ENCODE measurements at places on chromosomes 4 and X. TPM values are rescaled to one million over a fixed set of nuclear protein-coding genes. Genes with fewer than 3 reads are reported as not detected.

Gene DDX3X
- total RNA-seq: 256 TPM

Gene GPRIN3
- 6.0 TPM for total RNA-seq

Gene TECRL
- not detected for total RNA-seq

Gene NKX6-1
- not detected for total RNA-seq

Gene PGM2
- 36.8 TPM for total RNA-seq

Gene MAB21L2
- total RNA-seq: 493 TPM

Gene FOXP3
- not detected for total RNA-seq

Gene PNMA6A
- 2.6 TPM for total RNA-seq

Gene SPON2
- 19.6 TPM for total RNA-seq

Gene HSFX1
- total RNA-seq: 2.2 TPM

GRCh38 chr4:86048426-86048825, 311.4 kb downstream of the MAPK10 start:
- DNase-seq: no peak

- DNase-seq: no peak
Observed at GRCh38 chr4:138222046-138222445, 20.1 kb downstream of the SLC7A11 start.

GRCh38 chrX:104211187-104211586, 43.5 kb downstream of the ESX1 start:
- DNase-seq: no peak

DNA sequence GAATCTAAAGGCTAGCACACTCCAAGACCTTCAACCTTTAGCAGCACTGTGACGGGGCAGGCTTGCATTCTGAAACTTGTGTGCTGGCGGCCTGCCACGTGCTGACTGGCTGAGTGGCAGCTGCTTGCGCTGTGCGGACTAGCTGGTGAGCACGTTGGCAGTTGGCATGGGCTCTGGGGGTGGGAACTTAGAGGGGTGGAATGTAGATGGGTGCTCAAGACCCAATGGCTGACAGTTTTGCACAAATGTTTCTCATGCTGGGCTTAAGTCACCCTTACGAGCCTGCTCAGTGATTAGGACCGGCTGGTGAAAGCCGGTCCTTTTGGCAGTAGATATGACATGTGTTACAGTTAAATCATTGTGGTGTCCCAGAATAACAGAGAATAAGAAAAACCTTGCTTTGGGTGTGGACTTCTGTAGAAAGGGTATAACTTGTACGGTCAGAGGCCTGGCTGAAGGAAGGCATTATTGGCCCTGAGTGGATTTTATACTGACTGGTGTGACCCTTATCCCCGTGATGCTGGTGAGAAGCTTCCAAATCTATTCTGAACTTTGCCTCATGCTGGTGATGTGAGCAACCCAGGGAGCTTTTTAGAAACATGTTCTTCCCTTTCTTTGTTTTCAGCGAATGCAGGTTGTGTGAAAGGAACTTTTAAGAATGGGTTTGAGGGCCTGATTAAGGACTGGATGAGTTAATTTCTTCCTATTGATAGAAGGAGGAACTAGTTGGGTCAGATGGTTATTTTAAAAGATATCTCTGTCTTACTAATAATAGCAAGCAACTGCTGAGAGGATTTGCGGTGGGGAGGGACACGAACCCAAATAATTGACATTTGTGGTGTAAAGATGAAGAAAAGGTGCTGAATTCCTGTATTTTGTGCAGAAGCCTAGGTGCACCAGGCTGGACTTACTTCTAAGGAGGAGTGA, 107.4 kb upstream of the SLC4A4 start:
- peak; percentile 86 for DNase-seq

DNA sequence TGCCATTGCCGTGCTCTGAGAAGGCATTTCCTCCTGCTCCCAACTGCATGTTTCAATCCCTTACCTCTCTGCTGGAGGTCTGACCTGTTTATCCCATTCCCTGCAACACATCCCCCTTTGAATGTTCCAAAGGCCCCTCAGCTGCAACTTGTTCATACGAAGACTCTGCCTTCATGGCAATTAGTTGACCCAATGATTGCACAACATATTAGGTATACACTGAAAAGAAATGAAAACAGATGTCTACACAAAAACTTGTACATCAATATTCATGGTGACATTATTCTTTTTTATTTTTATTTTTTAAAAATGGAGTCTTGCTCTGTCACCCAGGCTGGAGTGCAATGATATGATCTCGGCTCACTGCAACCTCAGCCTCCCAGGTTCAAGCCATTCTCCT, 54.9 kb upstream of the STX18 start:
- DNase-seq: no peak

- no peak for DNase-seq
Observed at GRCh38 chr4:75527482-75527881, 13.2 kb downstream of the THAP6 start.

GRCh38 chr4:30620711-30621110, 99.5 kb upstream of the PCDH7 start:
- DNase-seq: no peak

DNA sequence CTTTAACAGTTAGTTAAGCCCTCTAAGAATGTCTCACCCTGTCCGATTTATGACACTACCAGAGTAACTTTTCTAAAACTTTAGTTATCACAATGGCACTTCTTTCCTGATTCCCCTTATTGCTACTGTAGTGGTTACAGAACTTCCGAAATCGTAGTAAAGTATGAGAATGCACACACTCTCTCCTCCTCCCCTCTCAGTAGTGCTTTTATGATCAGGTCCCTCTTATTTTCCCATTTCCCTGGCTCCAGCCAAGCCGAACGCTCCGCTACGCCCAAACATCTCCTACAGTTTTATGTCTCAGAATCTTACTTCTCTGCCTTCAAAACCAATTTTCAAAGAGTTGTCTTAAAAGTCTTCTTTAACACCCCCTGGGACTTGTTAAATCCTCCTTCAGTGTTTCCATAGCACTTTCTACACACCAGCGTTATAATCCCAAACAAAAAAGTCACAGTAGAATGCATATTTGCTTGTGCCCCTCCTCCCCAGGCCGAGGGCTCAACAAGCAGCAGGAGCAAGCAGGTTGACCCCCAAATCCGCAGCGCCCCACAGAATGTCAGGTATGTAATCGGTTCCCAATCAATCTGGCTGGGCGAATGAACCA, 671 bp downstream of the HPF1 start:
- DNase-seq: no peak

DNA sequence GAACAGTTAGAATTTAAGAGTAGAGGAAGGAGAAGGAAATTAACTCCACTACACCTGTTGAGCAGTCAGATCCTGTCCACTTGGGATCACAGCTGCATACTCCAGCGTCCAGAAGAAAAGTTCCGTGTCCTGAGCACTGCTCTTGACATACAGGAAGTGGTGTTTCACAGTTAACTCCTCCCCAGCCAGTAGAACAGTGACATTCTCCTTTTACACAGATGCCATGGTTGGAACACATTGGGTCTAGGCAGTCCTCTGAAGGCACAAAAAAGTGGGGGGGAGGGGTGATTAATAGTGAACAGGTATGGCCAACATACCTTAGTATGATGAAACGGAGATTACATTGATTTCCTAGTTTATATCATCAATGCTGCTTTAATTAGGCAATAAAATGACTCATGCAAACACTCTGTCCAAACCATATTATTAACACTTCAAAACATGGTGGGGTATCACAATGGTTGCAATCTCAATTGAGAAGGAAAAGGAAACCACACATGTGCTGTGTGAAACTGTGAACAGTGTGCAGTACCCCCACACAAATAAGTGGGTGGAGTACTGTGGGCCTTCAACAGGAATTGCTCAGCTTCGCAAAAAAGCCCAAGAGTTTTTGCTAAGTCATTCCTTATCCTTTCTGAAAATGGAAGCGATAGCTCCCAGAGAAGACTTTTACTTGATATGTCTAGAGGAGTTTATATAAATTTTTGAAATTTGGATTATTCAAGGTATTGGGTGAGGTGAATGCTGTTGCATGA, 295.6 kb downstream of the SH2D1A start:
- DNase-seq: no peak

- no peak for DNase-seq
Observed at GRCh38 chr4:100906973-100907372, 389.2 kb upstream of the EMCN start.

DNA sequence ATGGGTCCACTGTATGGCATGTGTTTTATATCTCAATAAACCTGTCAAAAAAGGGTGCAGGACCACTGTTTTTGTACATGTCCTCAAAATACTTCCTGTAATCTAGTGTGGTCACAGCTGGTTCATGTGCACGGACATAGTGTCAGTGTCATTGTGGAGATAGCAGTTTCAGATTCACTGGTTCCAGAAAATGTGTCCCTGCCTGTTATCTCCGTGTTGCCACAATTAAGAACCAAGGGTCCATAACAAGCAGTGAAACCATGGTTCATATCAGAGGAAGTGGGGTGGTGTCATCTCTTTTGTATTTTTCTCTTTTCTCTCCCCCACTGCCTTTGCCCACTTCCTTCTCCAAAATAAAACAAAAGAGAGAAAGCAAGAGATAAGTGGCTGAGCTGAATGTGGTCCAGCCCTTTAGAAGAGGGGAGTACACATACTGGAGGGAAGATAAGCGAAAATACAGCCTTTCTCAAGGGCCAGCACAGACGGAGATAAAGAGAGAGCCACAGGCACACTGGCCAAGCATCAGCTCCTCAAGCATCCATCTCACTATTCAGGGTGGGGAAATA, 51.2 kb downstream of the TBL1X start:
- no peak for DNase-seq

- DNase-seq: no peak
Observed at GRCh38 chr4:188403272-188403671, 264.0 kb downstream of the TRIML1 start.

DNA sequence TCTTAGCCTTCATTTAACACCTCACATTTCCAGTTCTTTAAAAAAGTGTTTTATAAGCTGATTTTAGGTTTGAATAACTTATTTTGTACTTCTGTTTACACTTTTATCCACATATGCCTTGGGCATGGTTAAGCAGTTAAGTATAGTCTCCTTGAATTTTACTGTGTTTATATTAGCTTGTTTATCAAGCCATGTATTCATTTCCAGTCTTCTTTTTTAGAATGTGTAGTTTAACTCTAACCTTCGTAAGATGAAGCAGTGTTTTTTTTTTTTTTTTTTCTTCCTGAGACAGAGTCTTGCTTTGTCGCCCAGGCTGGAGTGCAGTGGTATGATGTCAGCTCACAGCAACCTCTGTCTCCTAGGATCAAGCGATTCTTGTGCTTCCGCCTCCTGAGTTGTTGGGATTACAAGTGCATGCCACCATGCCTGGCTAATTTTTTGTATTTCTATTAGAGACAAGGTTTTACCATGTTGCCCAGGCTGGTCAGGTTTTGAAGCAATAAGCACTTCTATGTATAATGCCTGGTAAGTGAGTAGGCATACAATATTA, 42.5 kb downstream of the BMP2K start:
- DNase-seq: no peak

DNA sequence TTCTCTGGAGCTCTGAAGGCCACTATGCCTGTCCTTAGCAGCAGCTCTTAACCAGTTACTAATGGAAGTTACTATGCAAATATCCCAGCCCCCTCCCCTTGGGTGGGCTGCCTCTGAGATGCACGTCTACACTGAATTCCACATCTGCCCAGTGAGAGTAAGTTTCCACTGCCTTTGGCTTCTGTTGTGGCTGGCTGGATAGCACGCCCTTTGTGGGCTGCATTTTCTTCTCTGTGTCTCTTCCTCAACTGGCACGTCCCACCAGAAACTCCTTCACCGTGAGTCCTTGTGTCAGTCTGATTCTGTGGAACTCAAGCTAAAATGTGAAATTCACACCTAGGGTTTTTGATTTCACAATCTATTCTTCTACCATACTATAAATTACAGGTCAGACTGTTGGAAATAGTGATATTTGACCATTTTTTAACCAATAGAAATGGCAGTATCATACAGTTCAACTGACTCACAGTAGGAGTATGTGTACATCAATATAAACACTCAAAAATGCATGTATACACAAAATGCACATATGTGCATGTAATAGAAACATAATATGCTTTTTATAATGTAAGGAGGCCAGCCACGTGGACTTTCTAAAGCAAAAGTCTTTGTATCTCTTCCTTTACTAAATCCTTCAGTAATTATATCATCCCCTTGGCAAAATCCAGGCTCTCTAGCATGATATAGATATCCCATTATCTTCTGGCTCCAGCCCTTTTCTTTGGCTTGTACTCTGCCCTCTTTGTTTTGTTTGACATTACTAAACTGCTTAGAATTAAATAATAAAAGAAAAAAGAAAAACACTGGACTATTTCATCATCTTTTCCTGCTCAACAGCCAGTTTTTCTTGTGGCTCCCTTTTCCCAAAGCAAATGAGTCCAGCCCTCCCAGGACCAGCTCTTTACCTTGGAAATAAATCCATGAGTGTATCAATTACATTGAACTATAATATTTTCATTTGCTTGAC, 33.2 kb upstream of the LDB2 start:
- DNase-seq: no peak

- DNase-seq: no peak
Observed at GRCh38 chrX:134671294-134671693, 13.0 kb upstream of the PLAC1 start.

DNA sequence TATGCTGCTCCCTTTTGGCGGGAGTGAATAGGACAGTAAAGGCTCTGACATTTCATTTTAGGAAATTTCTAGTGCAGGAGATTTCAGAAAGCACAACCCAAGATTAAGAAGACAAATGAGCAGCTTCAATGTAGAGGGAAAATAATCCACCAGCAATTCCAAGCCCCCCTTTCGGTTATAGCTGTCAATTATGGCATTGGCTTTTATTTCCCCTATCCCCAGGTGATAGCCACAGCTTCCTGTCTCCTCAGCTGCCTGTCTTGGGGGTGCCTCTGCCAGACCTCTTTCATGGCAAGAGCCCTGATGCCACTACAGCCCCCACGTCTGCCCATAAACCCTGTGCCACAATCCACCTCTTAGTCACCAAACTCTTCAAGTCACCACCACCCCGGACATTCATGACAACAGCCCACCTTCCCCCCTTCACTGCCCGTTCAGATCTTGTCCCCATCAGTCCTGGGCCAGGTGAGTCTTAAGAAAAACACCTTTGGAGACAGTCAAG, 48.4 kb upstream of the CLNK start:
- DNase-seq: no peak

DNA sequence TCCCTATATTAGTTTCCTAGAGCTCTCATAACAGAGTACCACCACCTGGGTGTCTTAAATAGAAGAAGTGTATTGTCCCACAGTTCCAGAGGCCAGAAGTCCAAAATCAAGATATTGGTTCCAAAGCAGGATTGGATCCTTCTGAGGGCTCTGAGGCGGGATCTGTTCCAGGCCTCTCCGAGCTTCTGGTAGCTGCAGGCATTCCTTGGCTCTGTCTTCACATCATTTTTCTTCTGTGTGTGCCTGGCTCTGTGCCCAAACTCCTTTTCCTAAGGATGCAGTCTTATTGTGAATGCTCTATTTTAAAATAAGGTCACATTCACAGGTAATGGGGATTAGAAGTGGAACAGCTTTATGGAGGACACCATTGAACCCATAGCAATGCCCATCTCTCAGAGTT, 253.7 kb upstream of the TAPT1 start:
- no peak for DNase-seq

DNA sequence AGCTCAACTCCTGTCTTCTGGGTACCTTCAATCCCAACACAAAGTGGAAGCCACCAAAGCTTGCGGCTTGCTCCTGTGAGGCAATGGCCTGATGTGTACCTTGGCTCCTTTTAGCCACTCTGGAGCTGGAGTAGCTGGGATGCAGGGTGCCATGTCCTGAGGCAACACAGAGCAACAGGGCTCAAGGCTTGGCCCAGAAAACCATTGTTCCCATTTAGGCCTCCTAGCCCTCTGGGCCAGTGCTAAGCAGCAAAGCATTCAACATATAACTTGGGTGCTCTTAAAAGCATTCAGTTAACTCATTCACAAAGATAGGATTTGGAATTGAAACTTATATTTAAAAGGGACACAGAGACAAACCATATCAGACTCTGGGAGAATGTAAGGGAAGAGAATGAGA, 194.5 kb upstream of the ARHGEF9 start:
- DNase-seq: no peak
